ENCODE measurements at places on chromosomes 12 and 14.

DNA sequence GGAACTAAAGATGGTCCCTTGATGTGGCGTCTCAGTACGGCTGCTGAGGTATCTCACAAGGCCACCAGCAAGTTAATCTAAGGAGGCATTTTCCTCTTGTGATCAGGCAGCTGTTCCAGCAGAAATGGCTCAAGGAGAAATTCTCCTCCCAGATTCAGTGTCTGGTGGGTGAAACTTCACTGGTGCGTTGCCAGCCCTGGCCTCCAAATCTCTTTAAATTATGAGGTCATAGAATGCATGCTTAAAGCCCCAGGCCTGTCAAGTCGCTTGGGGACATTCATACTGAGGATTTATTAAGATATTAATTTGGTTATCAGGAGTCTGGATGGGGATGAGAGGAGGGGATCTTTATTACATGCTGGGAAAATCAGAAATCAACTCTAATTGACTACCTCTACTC lies 72.9 kb downstream of the PPP2R5C start:
- no peak for DNase-seq

DNA sequence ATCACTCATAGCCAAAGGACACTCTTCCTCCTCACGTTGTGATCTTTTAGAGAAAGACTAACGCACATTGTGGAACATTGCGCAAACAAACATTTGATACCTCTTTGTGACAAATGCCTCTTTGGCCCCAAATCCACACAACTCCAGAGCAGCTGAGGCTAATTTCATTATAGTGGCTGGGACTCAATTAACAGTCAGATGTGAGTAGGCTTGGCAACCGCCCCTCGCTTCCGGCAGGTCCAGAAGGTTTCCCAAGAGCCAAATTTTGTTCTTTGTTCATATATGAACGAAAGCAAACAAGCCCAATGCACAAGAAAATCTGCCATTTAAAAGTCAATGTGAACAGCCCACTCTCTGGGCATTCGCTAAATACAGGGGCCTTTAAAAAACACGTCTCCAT lies 273.9 kb downstream of the GLT1D1 start:
- DNase-seq, result no peak

DNA sequence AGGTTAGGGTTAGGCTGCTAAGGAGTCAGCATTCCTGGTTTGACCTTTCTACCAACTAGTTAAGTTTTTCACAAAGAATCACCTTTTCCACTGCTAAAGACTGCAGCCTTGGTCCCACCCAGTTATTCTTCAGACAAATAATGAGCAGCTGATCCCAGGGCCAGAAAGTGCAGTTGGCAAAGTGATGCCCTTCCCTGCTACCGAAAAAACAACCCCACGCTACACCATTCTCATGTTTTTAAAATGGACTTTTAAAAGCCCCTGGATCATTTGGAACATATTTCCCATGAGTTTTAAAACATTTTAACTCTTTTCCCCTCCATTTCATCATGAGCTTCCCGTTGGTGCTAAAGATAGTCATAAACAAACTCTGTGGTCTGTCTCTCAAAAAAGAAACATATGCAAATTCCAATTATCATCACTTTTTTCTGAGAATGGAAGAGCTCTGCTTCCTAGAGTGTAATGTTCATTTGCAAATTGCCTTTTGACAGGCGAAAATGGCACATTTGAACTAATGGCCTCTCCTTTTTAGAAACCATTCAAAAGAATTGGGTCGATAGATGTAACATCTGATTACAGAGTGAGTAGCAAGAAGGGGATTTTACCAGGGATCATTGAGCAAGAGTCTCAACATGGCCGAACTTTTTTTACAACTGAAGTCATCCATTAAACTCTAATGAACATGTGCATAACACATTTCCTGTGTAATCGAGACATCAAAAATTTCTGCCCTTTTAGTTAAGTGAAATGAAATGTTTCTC lies 129.3 kb upstream of the RAP1B start:
- DNase-seq, result no peak

DNA sequence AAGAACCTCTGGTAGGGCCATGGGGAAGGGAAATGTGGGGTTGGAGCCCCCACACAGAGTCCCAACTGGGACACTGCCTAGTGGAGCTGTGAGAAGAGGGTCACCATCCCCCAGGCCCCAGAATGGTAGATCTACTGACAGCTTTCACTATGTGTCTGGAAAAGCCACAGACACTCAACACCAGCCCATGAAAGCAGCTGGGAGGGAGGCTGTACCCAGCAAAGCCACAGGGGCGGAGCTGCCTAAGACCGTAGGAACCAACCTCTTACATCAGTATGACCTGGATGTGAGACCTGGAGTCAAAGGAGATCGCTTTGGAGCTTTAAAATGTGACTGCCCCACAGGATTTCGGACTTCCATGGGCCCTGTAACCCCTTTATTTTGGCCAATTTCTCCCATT lies 97.8 kb downstream of the HMGA2 start:
- DNase-seq, result no peak

- DNase-seq, result no peak
Measured at GRCh38 chr14:103545219-103545914, 16.4 kb downstream of the TRMT61A start.

- no peak for DNase-seq
Measured at GRCh38 chr12:2165021-2165420, 112.2 kb downstream of the CACNA1C start.

GRCh38 chr12:113778432-113779132 lies 187.5 kb downstream of the RBM19 start:
- no peak for DNase-seq

GRCh38 chr12:18224745-18225144 lies 36.6 kb upstream of the PIK3C2G start:
- no peak for DNase-seq

- no peak for DNase-seq
Measured at GRCh38 chr12:46965137-46965536, 114.3 kb upstream of the PCED1B start.

- no peak for DNase-seq
Measured at GRCh38 chr14:41505491-41505890, 101.2 kb upstream of the LRFN5 start.

DNA sequence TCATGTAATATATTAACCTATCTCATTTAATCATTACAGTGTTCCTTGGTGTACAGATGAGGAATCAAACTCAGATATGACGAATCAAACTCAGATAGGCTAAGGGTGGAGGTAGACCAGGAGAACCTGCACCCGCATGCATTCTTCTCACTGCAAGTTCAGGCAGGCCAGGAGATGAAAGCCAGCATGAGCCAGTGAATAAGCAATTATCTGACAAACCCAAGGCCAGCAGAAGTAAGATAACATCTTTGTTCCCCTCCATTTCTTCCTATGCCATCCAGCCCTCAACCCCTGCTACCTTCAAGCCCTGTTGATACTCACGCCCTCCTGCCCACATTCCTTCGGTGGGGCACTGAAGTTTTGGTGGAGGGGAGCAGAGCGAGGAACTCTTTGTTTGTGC lies 152.2 kb downstream of the ETV6 start:
- no peak for DNase-seq

DNA sequence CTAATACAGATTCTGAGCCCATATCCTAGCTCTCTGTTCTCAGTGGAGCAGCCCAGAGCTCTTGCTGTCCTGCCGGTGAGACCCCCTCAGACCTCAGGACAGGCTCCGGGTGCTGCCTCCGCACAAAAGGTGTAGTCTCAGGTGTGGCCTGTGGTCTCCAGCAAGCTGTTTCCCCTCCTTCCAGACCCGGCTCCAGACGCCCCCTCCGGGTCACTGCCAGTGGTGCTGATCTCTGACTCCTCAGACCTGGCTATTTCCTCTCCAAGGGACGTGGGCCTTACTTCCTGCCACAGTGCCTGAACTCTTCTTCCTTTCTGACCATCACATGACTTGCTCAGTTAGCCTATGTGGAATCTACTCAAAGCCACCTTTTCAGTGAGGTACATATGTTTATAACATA lies 337.5 kb downstream of the GLT1D1 start:
- no peak for DNase-seq

DNA sequence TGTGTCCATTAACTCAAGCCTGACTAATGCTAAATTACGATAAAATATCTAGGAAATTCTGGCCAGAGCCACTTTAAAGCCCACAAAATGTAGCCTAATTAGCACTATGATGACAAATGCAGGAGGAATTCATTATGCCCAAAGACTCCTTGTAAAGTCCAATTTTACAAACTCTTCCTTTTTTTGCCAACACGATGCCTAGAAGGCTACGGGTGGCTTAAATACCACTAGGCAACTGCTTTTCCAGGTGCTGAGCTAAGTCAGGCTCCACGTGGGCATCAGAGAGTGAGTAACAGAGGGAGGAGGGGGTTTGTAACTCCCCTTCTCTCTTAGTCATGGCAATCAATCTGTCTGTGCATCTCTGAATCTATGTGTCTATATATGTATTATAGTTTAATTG lies 172.4 kb upstream of the NTF3 start:
- no peak for DNase-seq
